Fibroblast of skin of left biceps (primary cell): ENCODE measurements at places on chromosomes 7 and 10.

DNA sequence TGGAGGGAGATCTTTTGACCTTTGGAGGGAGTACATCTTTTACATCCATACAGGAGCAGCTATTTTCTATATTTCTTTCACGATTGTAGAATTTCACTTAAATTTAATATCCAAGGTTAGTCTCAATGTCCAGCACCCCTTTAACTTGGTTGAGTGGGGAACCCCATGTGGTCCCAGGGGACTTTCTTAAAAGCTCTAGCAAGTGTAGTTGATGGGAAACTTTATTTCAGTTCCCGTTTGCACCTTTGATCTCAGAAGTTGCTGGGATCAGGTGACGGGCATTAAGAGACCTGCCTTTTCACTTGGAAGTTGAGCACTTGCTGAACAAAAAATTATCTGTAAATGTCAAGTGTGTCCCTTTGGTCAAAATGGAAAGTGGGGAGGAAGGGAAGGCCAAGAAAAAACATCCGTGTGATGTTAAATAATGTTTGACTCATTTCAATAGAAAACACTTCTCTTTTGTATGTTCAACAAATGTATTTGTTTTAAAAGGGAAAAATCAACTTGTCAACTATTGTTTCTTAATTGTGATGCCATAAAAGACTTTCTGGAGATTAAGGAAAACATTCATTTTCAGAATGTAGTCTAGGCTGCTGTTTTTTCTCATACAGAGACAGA, 370.1 kb upstream of the GALNT17 start:
- DNase-seq = no peak

DNA sequence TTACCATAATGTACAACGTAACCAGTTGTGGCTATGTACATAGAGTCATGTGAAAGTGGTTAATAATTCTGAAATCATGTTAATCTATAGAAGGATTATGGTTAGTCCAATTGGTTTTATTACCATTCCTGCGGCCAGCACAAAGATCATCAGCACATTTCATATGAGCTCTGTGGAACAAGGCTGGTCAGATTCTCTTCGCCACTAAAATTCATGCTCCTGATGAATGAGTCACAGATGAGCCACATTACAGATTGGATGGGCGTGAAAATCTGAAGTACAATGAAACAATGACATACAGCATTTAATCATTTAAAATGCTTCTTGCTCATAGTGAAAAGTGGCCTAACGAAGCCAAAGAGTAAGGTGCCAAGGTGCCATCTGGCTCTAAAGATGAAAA, 716.2 kb upstream of the PHF14 start:
- no peak for DNase-seq

GRCh38 chr7:113087071-113087998, 708 bp upstream of the GPR85 start:
- peak; percentile 54 for DNase-seq

- peak; percentile 86 for DNase-seq
Observed at GRCh38 chr10:3467052-3467951, 294.7 kb upstream of the PITRM1 start.

- no peak for DNase-seq
Observed at GRCh38 chr10:69742928-69743602, 58.6 kb upstream of the COL13A1 start.

GRCh38 chr7:94391726-94392392, 2.8 kb upstream of the COL1A2 start:
- peak; percentile 76 for DNase-seq

DNA sequence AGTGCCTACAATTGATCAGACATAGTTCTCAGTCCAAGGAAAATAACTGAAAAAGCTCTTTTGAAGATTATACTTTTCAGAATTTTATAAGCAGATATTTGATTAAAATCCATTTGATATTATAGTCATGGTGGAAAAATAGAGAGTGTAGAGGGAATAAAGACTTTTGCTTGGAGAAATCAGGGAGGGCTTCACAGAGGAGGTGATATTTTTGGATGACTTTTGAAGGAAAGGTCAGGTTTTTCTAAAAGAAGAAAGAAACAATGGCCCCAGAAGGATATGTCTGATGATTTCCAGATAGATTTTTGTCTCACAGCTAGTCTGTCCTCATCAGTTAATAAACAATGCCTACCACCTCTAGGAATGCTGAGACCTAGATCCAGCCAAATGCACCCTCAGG, 806.3 kb upstream of the CELF2 start:
- DNase-seq = no peak

GRCh38 chr7:29332042-29332811, 137.7 kb downstream of the CHN2 start:
- no peak for DNase-seq

DNA sequence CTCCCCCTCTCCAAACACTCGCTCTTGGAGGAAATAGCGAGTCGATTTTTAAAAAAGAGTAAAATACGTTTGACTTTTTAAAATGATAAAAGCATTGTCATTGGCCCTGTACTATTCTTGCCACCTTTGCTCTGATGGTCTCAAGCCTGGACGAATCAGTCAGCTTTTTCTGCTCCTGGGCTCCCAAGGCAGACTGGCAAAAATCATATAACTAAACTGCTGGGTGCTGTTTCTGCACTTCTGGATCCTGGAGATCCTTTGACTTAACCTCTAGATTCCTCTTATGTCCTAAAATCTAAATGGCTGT, 1.8 kb downstream of the TPST1 start:
- no peak for DNase-seq

DNA sequence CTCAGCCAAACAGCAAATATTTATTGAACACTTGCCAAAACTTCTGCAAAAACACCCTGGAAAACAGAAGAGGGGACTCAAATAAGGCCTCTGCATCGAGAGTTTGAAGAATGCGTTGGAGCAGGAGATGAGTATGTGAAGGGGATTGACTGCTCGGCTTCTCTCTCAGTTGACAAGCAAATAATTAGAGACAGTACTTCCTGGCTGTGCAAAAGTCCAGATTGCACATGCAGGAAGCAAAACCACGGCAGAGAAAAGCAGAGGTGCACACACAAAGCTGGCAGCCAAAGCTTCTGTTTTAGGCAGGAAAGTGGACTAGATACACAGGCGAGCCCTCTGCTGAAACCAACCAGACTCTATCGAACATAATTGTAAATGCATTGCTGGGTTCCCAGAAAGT, 343.6 kb upstream of the MGMT start:
- no peak for DNase-seq

DNA sequence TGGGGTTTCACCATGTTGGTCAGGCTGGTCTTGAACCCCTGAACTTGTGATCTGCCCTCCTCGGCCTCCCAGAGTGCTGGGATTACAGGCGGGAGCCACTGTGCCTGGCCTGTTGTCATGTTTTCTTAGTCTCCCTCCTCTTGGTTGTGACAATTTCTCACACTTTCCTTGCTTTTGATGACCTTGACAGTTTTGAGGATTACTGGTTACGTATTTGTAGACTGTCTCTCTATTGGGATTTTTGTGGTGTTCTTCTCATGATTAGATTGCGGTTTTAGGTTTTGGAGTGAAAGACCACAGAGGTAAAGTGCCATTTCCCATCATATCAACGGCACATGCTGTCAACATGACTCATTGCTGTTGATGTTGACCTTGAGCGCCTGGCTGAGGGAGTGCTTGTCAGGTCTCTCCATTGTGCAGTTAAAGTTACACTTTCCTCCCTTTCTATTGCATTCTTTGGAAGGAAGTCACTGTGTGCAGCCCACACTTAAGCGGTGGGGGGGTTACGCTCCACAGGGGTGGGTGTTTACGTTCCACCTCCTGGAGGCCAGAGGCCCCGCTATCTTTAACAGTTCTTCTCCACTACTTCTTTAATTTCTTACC, 10.8 kb downstream of the NEURL1 start:
- DNase-seq = peak; percentile 31

GRCh38 chr7:37193087-37193774, 255.4 kb downstream of the ELMO1 start:
- DNase-seq = no peak

- DNase-seq = no peak
Observed at GRCh38 chr7:51175316-51175991, 141.2 kb downstream of the COBL start.

GRCh38 chr10:28202941-28203352, 99.9 kb downstream of the MPP7 start:
- peak; percentile 47 for DNase-seq

DNA sequence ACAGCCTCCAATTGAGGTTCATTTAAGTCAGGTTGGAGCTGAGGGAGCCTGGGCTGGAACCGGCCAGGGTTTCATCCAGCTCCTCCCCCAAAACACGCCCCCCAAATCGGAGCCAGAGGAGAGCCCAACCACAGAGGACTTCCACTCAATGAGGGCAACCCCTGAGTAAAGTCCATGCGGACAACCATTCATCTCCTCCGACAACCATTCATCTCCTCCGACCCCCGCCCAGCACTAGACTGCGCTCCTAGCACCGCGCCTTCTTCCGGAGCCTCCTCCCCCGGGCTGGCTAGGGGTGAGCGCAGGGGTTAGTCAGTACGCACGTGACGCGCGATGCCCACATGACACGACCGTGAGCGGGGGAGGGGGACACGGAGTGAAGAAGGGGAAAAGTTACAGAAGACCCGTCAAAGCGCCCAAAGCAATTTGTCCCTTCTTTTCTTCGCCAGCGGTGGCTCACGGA, 1.4 kb downstream of the MAGI2 start:
- peak; percentile 32 for DNase-seq

- DNase-seq = peak; percentile 40
Observed at GRCh38 chr10:30687698-30688213, 58.2 kb upstream of the LYZL2 start.

GRCh38 chr10:112361951-112362751, 11.8 kb upstream of the ACSL5 start:
- DNase-seq = no peak

DNA sequence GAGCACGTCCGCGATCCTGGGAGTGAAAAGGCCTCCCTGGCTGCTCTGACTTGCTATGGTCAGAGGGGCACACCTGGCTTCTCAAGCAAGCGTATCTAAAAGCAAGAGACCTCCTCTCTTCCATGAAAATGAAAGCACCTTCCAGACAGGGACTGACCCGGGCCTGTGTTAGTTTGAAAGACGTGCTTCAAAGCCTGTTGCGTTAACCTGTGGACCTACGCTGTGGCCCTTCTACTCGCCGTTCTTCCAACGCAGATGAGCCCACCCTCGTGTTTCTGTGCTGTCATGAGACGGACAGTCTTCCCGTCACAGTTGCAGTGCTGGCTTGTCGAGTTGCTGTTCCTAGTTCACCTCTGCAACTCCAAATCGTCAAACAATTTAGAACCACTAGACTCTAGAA, 15.5 kb upstream of the GDI2 start:
- no peak for DNase-seq

GRCh38 chr7:2903682-2904162, 59.6 kb upstream of the GNA12 start:
- DNase-seq = no peak

GRCh38 chr10:1198453-1199344, 142.5 kb downstream of the WDR37 start:
- no peak for DNase-seq

DNA sequence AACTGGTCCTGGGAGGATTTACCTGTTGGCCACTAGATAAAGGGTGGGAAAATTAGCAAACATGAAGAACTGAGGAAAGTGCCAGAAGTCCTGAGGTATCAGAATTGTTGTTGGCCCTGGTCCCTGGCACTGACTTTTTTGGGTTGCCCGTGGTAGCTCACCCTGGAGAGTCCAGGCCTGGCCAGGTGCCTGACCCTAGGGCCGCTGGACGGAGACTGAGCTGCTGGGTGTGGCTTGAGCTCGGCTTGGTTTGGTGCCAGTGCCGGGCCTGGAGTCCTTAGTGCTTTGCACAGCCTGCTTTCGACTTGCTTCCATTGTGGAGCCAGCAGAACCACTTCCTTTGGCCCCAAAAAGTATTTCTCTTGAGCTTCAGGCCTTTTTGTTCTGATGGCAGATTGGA, 12.9 kb downstream of the MDH2 start:
- DNase-seq = no peak

- no peak for DNase-seq
Observed at GRCh38 chr10:4684434-4684833, 141.6 kb upstream of the AKR1E2 start.

- no peak for DNase-seq
Observed at GRCh38 chr10:21423338-21423737, 102.1 kb downstream of the SKIDA1 start.

DNA sequence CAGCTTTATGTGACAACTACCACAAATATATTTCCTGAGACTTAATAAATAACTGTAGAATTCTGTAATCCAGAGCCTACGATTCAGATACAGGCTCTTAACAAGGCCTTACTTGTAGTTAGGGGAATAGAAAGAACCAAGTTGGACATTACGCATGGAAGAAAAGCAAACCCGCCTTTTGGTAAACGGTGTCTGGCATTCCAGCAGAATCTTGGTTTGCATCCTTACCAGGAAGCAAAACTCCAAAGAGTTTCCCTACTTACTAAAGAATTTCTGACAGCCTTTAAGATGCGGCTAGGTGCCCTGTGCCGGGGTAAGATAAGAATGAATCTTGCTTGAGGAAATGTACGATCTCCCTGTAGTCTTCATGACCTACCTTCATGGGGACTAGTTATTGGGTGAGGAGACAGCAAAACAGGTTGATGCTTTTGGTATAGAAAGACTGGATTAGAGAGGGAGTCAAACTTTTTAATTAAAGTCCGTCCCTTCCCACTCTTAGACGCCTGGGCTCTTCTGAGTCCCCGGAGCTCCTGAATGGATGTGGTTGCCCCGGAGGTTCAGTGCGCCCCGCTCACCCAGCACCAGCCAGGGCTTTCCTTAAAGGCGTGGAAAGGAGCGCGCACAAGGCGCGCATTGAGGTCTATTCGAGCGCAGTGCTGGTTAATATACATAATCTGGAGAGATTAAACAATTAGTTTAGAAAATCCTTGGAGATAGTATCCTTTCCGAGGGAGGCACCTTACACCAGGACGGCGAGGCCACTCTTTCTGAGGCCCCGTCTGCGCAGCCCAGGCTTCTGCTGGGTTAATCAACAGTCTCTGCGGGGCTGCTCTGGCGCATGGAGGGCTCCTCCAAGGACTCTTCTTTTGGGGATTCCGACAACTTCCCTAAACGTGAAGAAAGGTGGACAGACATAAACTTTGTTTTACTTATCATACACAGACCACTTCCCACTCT, 11.5 kb downstream of the PTF1A start:
- DNase-seq = no peak

- DNase-seq = peak; percentile 6
Observed at GRCh38 chr7:36967387-36967786, 243.1 kb upstream of the AOAH start.
